ENCODE measurements at places on chromosomes 2 and 18.

DNA sequence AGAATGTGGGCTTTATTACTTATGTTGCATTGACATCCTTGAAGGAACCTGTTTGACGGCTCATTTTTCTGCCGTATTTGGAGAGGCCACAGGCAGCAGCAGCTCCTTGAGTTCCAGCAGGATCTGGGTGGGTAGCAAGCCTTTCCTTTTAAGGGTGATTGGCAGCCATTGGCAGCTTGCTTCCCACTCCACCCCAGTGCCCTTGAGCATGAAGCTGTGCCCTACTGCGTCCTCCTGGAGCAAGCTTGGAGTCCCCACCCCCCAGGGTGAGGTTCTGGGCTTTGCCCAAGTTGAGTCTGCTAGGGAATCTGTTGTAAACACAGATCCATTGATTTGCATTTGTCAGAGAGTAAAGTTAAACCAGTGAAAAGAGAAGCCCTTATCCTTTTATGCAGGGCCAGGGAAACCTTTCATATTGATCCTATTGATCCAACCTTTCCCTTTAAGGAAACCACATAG, 9.2 kb downstream of the ONECUT2 start:
- DNase-seq, result no peak

GRCh38 chr2:39127973-39128372, 7.1 kb upstream of the SOS1 start:
- no peak for DNase-seq

DNA sequence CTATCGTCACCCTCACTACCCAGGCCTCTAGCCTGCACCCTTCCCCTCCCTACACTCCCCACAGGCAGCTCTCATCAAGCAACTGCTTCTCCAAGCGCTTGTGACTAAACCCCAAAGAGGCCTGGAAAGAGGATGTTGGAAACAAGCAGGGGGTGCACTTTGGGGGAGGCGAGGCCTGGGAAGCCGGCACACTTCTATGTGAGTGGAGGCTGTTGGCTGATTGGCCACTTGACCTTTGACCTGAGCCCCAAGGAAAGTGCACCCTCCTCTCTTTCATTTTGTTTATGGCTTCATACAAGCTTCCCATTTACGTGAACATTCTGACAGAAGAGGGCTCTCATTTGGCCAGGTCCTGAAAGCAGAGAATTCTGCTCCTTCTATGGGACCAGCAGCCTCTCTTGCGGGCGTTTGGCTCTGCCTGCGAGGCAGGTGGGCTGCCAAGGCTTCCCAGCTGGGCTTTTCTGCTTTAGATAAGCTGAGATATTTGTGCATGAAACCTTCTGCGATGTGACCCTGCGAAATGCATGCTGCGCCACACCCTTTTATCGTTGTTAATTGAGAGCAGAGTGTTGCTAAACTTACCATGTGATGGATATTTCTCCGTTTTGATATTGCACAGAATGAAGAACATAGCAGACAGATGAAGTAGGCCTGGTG, 134.8 kb upstream of the NCK2 start:
- DNase-seq, result no peak

GRCh38 chr18:74064510-74064909, 83.1 kb downstream of the FBXO15 start:
- DNase-seq, result no peak

DNA sequence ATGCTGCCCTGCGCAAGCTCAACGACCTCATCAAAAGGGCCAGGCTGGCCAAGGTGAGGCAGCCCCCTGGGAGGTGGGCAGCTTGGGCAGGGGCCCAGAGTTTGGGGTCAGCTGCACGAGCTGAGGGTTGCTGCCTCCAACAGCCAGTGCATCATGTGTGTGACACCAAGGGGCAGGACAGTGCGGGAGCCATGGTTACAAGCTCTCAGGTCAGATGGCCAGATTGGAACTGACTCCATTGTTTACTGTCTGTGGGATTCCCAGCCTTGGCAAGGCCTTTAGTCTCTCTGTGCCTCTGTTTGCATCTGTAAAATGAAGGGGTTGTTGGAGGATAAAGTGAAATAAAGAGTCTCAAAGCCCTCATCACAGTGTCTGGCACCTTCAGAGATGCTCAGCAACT, 26.9 kb downstream of the EHD3 start:
- DNase-seq, result no peak
